Stimulated activated CD4-positive, alpha-beta T cell treated with anti-CD3 and anti-CD28 coated beads, Interleukin-1b, Interleukin-23, amount 100 ng/mL, for 4 hours (primary cell): ENCODE measurements at places on chromosomes 13 and 19.

DNA sequence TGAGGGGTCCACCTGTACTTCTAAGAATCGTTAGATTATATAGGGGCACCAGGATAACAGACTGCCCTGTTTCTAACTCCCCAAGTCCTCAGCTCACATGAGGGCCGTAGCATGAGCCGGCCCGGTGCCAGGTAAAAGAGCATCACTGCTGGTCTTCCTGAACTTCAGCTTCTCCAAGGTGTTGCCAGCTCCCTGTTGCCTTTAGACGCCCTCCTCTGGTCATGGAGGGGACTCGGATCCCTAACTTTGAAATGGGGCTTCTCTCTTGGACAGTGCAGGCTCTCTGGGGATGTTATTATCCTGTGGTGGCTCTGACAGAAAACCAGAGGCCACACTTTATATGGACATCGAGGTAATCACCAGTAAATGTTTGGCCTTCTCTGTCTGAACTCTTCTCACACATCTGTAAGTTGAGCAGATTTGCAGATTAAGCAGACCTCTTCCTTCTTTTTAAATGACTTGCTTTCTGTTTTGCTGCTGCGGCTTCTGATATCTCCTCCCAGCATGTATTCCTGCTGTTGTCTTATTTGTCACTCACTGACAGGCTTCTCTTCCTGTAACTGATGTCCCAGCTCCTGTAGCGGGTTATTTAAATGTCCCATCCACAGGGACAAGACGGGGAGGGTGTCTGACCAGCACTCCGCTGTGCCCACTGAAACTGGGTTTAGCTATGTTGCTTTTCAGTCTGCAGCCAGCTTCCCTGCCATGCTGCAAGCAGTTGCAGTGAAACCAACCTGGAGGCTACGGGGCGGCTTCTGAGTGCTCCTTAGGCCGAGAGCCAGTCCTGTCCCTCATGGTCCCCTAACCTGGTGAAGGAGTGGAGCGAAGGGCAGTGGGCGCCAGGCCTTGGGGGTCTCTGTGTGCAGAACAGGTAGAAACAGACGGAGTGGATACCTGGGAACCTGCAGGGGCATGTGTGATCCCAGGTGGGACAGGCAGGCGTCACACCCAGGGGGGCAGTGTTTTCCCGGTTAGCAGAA lies 39.2 kb downstream of the TSSK6 start:
- DNase-seq, result no peak

DNA sequence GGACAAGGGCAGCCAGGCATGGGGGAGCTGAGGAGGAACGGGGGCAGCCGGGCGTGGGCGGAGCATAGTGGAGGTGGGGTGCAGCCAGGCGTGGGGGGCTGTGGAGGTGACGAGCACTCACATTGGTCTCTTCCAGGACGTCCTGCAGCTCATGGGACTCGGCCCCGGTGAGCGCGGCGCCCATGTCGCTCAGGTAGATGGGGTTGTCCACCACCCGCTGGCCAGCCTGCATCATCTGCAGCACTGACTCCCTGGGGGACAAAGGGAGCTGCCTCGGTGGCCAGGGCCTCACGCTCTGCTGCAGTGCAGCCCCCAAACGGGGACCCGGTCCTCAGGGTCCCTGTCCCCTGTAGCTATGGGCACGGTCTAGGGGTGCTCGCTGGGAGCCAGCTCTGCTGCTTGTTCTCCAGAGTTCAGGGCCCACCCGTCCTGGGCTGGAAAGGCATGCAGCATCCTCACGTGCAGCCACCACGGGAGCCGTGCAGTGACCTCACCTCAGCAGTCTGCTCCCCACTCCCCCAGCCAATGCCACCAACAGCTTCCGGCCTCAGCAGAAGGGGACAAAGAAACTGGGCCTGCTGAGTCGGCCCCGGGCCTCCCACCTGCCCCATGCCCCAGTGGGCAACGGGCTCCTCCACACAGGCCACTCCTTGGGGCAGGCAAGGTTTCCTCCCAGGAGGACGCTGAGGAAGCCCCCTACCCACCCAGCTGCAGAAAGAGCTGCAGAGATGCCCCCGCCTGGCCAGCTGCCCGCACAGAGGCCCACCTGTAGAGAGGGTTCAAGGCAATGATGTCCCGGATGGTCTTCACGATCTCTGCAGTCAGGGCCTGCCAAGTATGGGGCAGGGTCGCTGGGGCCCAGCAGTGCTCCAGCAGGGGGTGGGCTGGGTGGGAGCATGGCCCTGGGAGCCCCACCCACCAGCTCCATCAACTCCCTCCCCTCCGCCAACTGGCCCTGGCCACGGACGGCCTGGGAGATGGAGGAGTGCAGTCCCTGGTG lies 12.1 kb downstream of the LONP1 start:
- no peak for DNase-seq

- no peak for DNase-seq
Observed at GRCh38 chr19:15318241-15318691, 14.1 kb downstream of the BRD4 start.

DNA sequence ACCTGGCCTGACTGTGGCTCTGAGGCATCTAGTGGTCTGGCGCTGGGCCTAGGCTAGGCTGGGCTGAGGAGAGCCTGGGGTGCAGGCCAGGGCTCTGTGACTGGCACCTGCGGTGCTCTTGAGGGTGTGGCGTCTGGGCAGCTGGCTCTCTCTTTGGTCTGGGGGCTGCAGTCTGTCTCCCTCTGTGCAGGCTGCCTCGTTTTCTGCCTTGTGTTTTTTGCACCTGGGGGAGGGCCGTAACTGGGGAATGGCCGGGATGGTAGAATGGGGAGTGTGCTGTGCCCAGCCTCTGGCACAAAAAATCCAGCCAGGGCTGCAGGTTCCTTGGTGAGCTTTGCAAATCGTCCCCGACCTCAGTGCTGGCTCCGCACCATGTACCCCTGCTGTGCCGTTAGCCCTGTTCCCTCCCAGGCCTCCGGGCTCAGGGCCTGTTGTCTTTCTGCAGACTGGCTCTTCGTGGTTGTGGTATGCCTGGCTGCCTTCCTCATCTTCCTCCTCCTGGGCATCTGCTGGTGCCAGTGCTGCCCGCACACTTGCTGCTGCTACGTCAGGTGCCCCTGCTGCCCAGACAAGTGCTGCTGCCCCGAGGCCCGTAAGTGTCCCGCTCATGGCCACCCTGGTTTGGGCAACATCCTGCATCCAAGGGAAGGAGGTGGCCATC lies 6.5 kb upstream of the USF2 start:
- no peak for DNase-seq

- DNase-seq, result no peak
Observed at GRCh38 chr19:34044021-34044420, 128.3 kb upstream of the LSM14A start.

- no peak for DNase-seq
Observed at GRCh38 chr19:51431124-51431523, 13.7 kb upstream of the SIGLEC10 start.

DNA sequence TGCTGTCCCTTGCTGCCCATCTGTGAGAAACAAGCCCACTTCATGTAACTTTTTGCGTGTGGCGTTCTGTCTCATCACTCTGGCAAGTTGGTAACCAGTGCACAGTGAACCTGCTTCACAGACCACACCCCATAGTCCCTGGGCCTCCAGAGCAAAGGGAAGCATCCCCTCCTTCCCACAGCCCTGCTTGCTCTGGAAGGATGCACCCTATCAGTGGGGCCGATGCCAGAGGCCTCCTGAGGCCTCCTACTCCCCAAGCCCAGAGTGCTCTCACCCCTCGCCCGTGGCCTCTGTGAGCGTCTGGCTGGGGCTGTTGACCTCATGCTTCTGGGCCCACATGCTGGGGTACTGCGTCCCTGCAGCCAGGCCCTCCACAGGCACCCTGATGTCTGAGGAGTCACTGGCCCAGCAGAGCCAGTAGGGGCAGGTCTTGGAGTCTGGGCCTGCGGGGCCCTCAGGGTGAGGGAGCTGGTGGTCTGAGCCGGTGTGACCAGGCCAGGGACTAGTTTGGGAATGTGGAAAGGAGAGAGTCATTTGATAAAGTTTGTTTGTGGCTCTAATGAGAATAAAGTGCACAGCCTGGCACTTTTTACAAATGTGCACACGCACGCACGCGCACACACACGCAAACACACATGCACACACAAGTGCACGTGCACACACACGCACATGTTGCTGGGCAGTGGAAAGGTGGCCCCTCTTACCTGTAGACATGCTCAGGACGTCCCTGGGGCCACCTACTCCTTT lies 5.1 kb downstream of the TMEM86B start:
- no peak for DNase-seq

GRCh38 chr13:94329277-94329676 lies 150.2 kb downstream of the DCT start:
- DNase-seq, result no peak

GRCh38 chr19:1309977-1310852 lies 24.5 kb downstream of the EFNA2 start:
- no peak for DNase-seq

GRCh38 chr19:56189785-56190184 lies 7.8 kb downstream of the ZSCAN5B start:
- DNase-seq, result no peak

GRCh38 chr13:22240716-22241115 lies 569.8 kb downstream of the FGF9 start:
- DNase-seq, result no peak

- DNase-seq, result no peak
Observed at GRCh38 chr19:7550987-7551761, 15.7 kb downstream of the PNPLA6 start.

- no peak for DNase-seq
Observed at GRCh38 chr13:93875547-93875946, 603.9 kb downstream of the DCT start.

DNA sequence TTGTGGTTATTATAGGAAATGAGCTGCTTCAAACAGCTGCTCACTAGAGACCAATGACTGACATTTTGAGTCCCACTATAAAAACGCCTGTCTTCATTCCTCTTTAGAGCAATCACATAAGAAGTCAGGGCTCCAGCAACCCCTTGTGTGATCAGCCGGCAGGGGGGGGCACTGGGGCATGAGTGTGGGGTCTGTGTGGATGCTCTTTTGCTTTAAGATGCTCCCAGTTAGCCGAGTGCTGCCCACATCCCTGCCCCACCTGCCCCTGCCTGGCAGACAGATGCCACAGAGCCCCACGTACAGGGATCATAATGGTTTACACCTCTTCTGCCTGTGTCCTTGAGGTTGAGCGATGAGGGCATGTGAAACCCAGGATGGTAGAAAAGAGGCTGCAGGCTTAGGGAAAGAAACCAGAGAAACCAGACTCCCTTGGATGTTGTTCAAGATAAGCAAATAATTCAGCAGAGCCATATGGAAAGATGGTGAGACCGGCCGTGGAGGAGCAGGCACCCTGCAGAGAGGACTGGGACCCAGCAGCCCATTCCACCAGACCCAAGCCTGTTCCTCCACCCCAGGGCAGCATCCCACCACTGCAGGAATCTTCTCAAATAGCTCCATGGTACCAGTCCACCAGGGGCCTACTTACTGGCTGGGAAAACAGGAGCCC lies 55.4 kb downstream of the CHST8 start:
- no peak for DNase-seq

DNA sequence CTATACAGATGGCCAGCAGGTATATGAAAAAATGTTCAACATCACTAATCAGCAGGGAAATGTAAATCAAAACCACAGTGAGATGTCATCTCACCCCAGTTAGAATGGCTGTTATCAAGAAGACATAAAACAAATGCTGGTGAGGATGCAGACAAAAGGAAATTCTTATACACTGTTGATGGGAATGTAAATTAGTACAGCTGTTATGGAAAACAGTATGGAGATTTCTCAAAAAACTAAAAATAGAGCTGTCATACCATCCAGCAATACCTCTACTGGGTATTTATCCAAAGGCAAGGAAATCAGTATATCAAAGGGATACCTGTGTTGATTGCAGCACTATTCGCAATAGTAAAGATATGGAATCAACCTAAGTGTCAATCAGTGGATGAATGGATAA lies 22.9 kb downstream of the COG3 start:
- no peak for DNase-seq

DNA sequence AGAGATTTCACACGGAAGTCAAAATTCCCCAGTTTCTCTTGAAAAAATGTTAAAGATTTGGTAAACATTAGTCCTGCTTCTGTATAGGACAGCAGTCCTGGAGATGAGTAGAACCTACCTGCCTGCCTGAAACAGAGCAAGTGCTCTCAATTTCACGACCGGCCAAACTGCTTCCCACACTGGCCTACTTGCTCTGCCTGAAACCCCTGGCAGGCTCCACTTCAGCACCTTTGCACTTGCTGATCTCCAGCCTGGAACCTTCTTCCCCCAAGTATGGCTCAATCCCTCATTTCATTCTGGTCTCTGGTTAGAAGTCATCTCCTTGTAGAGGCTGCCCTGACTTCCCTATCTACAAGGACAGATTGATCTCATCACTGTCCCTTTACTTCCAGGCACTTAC lies 271.4 kb downstream of the DLEU7 start:
- no peak for DNase-seq

DNA sequence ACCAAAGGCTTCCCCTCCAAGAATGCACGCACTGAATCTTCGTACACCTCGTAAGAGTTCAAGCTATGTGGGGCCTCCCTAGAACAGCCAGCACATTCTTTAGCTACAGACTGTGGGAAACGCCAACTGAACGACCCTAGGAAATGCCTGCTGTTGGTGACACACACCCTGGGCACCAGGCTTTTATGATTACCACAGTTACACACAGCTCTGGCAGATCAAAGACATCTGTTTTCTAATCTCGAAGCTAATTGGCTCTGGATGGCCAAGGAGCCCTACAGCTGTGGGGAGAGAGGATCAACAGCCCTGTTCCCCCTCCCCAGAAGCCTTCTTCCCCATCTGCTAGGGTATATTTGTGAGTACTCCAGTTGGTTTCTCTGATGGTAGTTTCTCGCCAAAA lies 123.0 kb downstream of the COL4A1 start:
- no peak for DNase-seq

- no peak for DNase-seq
Observed at GRCh38 chr13:32737111-32737571, 150.9 kb downstream of the PDS5B start.

- no peak for DNase-seq
Observed at GRCh38 chr19:46718934-46719622, 2.2 kb upstream of the PRKD2 start.
